ENCODE measurements at places on chromosomes 5 and 9.

DNA sequence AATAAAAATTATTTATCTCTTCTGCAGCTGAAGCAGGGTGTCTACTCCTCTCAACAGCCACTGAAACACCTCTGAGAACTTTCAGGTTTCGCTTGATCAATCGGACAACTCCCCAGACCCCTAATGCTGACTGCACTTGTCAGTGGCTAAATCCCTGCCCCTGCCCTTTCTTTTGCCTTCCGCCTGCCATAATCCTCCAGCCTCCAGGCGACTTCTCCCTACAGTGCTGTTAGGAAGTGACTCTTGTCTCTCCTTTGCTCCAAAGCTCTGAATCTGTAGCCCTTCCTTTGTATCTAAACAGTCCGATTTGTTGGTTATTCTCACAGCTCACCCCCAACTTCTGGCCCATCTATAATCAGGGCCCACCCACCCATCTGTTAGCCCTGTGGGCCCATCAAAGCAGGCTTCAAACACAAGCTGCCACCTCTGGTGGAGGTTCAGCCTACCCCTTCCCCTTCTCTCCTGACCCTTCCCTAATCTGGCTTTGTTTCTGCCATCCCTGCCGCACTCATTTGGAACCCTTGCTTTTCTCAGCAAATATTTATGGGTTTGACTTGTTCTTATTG is 53.7 kb upstream of the IFNK start:
- no peak for DNase-seq

DNA sequence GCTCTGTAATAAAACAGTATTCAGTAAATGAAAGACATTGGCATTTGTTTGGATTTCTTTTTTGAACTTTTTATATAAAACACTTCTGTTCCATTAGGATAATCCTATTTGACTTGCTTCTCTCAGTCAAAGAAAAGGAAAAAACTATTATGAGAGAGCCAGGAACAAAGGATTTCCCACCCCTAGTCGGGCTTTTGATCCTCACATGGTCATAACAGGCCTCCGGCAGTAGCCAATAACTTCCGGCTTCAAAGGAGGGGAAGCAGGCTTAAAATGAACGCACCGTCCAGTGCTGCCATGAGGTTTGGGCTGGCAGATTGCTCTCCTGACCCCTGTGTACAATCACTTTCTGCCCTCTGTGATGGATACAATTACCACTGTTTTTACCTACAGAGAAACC is 209.3 kb downstream of the ZNF608 start:
- no peak for DNase-seq

- no peak for DNase-seq
These were observed 17.6 kb upstream of the MUSK start for GRCh38 chr9:110650991-110651411.

- no peak for DNase-seq
These were observed 536 bp upstream of the PPIC start for GRCh38 chr5:123037104-123037418.

DNA sequence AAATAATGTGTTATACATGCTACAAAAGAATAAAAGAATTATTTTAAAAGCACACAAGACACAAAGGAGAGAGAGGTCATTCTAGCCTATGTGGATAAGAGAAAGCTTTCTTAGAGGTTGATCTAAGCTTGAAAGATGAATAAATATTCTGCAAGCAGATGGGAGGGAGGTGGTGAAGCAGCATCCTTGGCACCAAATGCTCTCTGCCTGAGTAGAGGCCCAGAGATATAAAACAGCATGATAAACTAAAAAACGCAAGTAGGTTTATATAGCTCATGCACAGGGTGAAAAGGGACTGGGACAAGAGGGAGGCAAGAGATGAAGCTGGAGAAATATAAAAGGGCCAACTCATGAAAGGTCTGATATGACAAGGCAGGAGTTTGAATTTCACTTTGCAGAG is 283.2 kb upstream of the POU5F2 start:
- no peak for DNase-seq

- no peak for DNase-seq
These were observed 51.7 kb downstream of the GPBP1 start for GRCh38 chr5:57225553-57225952.

DNA sequence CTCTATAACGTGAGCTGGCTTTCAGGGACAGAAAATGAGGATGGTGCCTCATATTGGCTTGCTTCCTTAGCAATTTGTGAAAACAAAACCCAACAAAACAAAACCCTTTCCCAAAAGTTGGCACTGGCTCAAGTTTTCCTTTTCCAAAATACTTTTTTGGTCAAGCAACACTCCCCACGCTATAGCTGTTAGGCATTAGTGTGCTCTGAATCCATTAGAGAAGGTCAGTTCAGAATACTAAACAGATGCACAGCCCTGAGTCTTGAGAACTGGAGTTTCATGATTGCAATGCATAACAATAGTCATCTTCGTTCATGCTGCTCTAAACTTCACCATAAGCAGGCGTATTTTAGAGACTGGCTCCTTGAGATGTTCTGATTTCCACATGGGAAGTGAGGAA is 172.0 kb upstream of the KLF9 start:
- no peak for DNase-seq

GRCh38 chr9:126514037-126514821 is 99.5 kb upstream of the LMX1B start:
- peak; percentile 42 for DNase-seq

- no peak for DNase-seq
These were observed 283.7 kb downstream of the TLR4 start for GRCh38 chr9:117987945-117988344.

DNA sequence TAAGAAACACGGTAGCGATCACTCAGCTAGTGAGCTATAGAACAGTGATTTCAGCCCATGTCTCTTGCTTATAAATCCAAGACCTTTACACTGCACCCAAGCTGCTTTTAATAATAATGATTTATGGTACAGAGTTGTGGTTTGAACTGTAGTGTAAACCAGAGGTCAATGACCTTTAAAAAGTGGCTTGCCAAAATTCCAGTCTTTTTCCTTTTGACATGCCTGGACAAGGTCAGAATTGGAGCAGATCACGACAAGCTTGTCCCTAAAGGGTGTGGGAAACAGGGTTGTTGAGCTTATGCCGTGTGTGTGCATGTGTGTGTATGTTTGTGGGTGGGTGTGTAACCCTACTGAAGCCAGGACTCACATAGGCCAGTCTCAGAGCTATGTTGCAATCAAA is 225.3 kb upstream of the CLINT1 start:
- DNase-seq: no peak

DNA sequence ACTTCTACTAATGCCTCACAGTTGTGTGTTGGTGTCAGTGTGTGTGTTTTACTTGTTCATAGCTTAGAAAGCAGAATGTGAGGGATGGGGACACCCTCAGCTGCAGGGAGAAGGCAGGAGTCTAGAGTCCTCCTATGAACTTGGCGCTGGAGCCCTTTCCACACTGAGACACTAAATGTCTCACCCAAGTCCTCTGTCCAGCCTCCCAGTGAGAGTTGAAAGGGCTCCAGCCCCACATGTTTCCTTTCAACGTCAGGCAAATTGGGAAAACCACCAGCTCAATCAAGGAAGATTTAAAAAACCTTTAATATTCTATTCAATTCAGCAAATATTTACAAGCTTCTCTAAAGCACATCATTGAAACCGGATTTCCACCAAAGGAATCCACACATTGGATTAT is 167.6 kb upstream of the MSX2 start:
- DNase-seq: no peak

DNA sequence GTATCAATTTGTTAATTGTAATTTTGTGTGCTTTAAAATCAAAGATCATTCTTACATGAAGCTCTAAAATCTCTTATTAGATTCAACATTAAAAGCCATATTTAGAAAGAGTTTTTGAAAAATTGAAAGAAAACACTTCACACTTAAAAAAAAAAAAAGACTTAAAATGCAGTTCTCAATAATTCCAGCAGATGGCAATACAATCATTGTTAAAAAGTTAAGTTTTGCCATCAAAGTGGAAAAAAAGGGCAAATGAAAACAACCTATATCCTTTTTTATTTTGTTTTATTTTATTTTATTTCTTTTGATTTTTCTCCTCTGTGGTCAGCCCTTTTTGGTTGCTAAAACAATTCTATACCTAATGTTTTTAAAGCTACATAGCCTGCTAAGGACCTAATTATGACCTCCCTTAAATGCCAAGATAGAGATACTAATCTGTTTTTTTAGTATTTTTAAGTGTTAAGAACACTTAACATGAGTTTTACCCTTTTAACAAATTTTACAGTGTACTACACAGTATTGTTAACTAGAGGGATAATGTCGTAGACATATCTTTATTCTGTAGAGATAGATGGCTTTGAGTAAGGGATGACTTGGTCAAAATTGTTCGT is 154.2 kb upstream of the DAB2 start:
- DNase-seq: no peak

DNA sequence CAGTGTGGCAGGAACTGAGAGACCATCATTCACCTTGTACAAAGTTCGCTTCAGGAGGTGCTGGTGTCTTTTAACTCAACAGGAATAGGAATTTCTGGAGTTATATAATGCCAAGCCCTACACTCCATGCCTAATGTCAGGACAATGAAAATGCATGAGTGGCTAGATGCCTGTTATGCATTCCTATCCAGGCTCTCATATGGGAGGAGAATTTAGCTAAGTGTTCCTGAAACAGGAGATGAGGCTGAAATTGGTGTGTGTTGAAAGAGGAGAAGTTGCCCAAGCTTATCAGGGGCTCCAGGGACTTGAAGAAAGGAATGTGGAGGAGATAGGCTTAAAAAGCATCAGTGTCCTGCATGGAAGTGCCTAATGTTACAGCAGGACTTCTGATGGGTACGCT is 26.8 kb upstream of the PRUNE2 start:
- DNase-seq: no peak

- no peak for DNase-seq
These were observed 28.7 kb downstream of the ENHO start for GRCh38 chr9:34493972-34494535.

All from hypothalamus (tissue), 51 donors.